ENCODE measurements at places on chromosomes 4 and X.

GRCh38 chr4:47075262-47075661 lies 43.9 kb downstream of the GABRB1 start:
- DNase-seq = no peak

- DNase-seq = no peak
Observed at GRCh38 chr4:157713342-157713741, 459.5 kb downstream of the GASK1B start.

DNA sequence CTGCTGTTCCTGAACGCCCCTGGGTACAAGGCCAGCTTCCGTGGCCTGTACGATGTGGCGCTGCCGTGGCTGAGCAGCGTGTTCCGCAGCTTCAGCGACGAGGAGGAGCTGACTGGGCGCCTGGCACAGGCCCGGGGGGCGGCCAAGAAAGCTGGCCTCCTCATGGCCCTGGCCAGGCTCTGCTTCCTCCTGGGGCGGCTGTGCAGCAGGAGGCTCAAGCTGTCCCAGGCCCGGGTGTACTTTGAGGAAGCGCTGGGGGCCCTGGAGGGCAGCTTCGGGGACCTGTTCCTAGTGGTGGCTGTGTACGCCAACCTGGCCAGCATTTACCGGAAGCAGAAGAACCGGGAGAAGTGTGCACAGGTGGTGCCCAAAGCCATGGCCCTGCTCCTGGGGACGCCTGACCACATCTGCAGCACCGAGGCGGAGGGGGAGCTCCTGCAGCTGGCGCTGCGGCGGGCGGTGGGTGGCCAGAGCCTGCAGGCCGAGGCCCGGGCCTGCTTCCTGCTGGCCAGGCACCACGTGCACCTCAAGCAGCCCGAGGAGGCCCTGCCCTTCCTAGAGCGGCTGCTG lies 28.2 kb downstream of the SH3TC1 start:
- DNase-seq = no peak

- no peak for DNase-seq
Observed at GRCh38 chrX:102627640-102628039, 23.6 kb upstream of the GPRASP1 start.

DNA sequence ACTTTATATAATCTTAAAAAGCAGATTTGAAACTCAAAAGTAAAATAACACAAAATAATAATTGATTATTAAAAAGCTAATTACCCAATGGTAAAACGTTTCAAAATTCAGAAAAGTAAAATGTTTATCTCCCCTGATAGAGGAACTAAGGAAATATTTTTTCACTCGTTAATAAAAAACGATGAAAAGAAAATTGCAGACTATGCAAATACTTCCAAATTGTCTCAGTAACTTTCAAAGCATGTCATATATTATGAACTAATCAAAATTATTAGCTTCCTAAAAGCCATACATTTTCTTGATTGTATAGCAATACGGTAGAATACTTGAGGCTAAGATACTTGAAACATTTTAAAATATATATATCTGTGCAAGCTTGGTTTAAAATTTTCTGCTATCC lies 366.3 kb downstream of the TLL1 start:
- DNase-seq = no peak

GRCh38 chr4:16583764-16584163 lies 314.7 kb downstream of the LDB2 start:
- DNase-seq = no peak

- no peak for DNase-seq
Observed at GRCh38 chr4:7828011-7828720, 111.5 kb downstream of the AFAP1 start.

All from stimulated activated CD4-positive, alpha-beta T cell treated with anti-CD3 and anti-CD28 coated beads, Interleukin-1b, Interleukin-23, amount 100 ng/mL, for 24 hours (primary cell).